ENCODE measurements at places on chromosomes 13 and 19.
A peak's percentile ranks its signal among the peaks of the same experiment; 100 is the strongest.

DNA sequence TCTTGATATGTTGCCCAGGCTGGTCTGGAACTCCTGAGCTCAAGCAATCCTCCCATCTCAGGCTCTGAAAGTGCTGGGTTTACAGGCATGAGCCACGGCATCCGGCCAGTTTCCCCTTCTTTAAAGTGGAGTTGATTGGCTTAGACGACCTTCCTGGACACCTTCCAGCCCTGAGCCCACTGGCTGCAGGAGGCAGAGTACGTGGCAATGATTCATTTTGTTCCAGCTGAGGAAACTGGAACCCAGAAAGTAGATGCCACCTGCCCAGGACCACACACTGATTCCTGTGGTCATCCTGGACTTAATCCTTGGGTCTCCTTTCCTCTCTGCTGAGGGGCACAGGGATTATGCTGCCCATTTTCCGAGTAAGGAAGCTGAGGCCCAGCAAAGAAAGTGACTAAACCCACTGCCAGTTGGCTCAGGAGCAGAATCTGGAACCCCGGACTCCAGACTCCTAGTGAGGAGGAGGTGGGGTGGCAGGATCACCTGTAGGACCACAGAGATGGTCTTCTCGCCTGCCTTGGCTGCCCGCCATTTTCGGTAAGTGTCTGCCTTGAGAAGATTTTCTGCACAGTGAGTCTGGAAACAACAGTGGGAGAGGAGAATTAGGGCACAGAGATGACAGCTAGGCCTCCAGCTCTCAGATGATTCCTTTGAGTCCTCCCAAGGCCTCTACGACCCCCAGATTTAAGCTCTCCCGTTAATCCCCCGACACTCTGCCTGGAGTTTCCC is 737 bp downstream of the XRCC1 start:
- ATAC-seq: no peak

DNA sequence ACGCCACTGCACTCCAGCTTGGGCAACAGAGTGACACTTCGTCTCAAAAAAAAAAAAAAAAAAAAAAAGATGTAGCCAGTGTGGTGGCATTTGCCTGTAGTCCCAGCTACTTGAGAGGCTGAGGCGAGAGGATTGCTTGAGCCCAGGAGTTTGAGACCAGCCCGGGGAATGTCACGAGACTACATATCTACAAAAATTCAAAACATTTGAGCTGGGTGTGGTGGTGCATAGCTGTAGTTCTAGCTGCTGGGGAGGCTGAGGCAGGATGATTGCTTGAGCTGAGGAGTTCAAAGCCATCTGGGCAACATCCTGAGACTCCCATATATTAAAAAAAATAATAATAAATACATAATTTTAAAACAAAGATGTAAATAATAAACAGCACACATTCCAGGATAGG is 46.6 kb downstream of the SMARCA4 start:
- no peak for ATAC-seq

- ATAC-seq: peak; percentile 30
These were observed 593 bp downstream of the ATG4D start for GRCh38 chr19:10544242-10544752.

GRCh38 chr13:40652588-40652940 is 13.9 kb downstream of the FOXO1 start:
- ATAC-seq: no peak

DNA sequence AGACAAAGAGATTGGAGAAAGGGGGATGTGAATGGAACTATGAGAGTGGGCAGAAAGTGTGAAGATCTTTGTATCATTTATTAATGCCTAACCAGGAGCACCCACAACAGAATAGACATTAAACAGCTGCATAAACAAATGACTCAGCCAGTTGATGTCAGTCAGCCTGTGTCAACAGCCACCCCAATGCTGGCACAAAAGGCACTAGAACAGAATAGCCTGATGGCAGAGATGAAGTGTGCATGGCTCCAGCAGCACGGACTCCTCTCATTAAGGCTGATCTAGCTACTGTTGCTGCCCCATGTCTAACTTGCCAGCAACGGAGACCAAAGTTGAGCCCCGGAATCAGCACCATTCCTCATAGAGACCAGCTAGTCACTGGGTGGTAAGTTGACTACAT is 7.8 kb downstream of the CPB2 start:
- ATAC-seq: no peak

GRCh38 chr13:51246025-51246417 is 23.8 kb downstream of the FAM124A start:
- peak; percentile 43 for ATAC-seq

- no peak for ATAC-seq
These were observed 403.8 kb downstream of the SLITRK5 start for GRCh38 chr13:88074794-88075510.

DNA sequence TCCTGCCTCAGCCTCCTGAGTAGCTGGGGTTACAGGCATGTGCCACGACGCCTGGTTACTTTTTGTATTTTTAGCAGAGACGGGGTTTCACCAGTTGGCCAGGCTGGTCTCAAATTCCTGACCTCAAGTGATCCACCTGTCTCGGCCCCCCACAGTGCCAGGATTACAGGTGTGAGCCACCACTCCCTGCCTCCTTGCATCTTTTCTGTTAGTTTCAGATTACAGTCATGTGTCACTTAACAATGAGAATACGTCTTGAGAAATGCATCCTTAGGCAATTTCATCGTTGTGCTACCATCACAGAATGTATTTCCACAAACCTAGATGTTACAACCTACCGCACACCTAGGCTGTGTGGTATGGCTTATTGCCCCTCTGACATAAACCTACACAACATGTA is 180.4 kb downstream of the TM9SF2 start:
- ATAC-seq: no peak

- no peak for ATAC-seq
These were observed 94.5 kb downstream of the GNG7 start for GRCh38 chr19:2607712-2608601.

- ATAC-seq: no peak
These were observed 152.2 kb upstream of the RFC3 start for GRCh38 chr13:33665626-33666175.

DNA sequence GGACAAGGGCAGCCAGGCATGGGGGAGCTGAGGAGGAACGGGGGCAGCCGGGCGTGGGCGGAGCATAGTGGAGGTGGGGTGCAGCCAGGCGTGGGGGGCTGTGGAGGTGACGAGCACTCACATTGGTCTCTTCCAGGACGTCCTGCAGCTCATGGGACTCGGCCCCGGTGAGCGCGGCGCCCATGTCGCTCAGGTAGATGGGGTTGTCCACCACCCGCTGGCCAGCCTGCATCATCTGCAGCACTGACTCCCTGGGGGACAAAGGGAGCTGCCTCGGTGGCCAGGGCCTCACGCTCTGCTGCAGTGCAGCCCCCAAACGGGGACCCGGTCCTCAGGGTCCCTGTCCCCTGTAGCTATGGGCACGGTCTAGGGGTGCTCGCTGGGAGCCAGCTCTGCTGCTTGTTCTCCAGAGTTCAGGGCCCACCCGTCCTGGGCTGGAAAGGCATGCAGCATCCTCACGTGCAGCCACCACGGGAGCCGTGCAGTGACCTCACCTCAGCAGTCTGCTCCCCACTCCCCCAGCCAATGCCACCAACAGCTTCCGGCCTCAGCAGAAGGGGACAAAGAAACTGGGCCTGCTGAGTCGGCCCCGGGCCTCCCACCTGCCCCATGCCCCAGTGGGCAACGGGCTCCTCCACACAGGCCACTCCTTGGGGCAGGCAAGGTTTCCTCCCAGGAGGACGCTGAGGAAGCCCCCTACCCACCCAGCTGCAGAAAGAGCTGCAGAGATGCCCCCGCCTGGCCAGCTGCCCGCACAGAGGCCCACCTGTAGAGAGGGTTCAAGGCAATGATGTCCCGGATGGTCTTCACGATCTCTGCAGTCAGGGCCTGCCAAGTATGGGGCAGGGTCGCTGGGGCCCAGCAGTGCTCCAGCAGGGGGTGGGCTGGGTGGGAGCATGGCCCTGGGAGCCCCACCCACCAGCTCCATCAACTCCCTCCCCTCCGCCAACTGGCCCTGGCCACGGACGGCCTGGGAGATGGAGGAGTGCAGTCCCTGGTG is 12.1 kb downstream of the LONP1 start:
- ATAC-seq: no peak

DNA sequence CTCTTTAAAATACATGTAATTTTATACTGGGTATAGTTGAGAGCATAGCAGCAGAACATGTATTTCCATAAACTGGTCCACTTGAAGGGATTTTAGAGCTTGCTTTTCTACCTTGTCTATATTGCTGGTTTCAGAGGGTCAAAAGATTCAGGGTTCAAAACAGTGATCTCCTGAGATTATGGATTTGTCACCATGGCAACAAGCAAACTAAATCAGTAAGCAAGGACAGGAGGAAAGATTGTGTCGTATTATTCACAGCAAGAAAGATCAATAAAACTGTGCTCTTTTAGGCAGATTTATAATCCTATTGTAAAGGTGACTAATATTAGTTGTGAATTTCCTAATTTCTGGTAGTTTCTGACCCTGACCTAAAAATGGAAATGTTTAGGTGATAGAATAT is 496.4 kb downstream of the LMO7 start:
- no peak for ATAC-seq

DNA sequence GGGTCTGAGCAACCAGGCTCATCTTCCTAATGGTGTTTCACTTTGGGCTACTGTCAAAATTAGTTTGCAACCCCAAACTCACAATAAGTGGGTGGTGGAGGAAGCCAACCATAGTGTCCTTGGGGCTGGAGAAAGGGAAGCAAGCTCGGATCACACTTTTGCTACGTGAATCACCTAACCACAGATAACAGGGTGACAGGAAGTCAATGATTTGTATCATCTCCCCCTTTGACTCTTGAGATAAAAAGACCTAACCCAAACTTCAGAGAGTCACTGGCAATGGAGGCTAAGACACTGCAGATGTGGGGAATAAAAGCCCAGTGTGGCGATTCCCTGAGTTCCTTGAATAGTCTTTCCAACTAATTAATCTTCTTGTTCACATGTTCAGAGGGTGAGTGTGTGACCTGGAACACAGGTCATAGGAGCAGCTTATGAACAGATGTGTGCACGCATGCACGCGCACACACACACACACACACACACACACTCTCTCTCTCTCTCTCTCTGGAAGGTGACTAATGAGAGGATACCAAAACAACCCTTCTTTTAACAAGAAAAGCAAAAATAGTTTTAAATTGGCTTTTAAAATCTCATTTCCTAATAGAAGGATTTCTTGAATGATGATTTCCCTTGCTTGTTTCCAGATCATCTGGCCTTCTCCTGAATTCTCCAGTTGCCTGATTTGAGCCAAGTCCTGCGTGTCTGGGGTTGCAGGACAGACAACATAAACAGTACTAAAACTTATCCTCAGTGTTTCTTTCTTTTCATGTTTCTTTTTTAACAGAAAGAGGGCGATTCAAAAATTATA is 21.2 kb upstream of the DOCK9 start:
- no peak for ATAC-seq

GRCh38 chr13:47310401-47310800 is 413.5 kb upstream of the HTR2A start:
- ATAC-seq: no peak

GRCh38 chr13:96809366-96810096 is 184.7 kb downstream of the OXGR1 start:
- ATAC-seq: no peak

DNA sequence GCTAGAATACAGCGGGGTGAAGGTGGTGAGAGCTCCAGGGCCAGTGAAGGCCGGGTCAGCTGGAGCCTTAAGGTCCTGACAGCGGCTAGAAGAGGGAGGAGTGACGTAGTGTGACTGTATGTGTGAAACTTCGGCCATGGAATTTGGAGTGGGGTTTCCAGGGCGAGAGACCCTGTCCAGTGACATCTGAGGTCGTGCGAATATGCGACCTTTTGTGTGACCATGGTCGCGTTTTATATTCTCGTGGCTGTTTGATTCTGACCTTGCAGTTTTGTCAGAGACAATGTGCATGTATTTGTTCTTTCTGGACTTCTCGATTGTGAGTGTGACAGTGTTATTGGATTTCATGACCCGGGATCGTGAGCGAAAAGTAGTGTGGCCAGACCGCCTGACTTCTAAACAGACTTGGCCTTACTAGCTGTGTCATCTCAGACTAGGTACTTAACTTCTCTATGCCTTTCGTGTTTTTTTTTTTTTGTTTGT is 405 bp upstream of the ZNF569 start:
- ATAC-seq: no peak

GRCh38 chr19:17107546-17108452 is 32.2 kb downstream of the MYO9B start:
- peak; percentile 98 for ATAC-seq

DNA sequence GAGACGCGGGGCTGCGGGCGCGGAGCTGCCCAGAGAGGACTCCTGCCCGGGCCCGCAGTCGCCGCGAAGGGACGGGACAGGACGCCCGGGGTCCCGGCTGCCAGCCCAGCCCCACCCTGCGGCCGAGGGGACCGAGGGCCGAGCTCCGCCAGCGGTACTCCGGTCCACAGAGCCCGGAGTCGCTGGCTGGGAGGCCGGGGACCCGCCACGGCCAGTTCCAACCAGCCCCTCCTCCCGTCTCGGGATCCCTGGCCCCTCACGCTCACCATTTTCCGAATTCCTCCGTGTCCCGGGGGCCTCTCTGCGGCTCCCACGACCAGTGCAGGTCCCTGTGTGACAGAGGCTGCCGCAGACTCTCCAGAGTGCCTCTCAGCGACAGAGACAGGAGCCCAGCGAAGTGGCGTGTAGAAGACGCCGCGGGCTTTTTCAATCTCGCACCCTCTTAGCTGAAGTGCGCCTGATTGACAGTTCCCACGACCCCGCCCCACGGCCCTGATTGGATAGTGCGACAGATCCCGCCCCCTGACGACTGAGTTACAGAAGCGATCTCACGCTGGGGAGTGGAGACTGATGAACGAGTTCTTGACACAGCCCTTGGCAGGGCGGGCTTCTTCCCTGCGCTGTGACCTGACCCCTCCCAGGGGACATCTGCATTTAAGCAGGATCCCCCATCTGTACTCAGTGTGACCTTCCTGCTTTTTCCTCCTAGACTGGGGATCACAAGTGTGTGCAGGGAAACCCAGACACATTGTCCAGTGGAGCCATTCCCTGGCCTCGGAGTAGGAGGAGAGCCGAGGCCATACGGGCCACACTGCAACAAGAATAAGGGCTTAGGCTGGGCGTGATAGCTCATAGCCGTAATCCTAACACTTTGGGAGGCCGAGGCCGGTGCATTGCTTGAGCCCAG is 44.0 kb downstream of the ZNF823 start:
- peak; percentile 97 for ATAC-seq

DNA sequence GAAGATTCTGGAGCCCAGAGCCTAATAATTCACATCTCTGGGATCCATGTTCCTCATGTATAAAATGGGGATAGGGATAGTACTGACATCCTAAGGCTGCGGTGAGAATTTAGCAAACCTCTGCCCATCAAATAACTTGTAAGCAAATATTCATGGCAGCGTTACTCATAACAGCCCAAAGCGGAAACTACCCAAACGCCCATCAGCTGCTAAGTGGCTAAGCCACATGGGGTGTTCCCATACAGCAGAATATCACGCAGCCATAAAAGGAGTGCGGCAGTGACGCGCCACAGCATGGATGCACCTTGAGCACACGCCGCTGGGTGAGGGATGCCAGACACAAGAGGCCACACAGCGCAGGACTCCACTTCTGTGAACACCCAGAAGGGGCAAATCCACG is 19.7 kb downstream of the VRK3 start:
- no peak for ATAC-seq

DNA sequence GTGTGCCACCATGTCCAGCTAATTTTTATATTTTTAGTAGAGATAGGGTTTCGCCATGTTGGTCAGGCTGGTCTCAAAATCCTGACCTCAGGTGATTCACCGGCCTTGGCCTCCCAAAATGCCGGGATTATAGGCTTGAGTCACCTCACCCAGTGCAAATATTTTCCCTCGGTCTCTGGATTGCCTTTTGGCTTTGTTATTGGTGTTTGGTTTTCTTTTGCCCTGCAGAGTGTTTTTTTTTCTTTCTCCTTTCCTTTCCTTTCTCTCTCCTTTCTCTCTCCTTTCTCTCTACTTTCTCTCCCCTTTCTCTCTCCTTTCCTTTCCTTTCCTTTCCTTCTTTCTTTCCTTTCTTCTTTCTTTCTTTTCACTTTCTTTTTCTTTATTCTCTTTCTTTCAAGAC is 33.2 kb downstream of the KDM4B start:
- ATAC-seq: no peak

Data from SK-N-SH treated with all-trans-retinoic acid at 6 μM for 48 hours (cell line).